EL (cell line): ENCODE measurements at places on chromosomes 7 and 10.

- peak; percentile 36 for DNase-seq
Measured at GRCh38 chr7:107201795-107202450, 33.1 kb downstream of the HBP1 start.

GRCh38 chr7:22854158-22855048 is 31.8 kb upstream of the TOMM7 start:
- DNase-seq = peak; percentile 92

DNA sequence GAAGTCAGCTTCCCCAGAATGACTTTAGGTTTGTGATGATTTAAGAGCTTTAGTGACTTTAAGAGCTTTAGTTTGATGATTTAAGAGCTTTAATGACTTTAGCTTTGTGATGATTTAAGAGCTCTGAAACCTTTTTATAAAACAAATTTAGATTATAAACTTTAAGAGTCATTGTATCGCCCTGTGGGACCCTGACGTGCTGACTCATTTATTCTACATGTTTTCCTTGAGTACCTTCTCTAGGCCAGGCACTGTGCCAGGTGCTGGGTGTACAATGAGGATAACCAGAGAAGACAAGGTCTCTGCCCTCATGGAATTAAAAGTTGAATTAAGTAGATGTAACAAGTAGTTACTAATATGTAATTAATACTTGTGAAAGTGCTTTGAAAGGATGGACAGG is 45.4 kb downstream of the CNNM1 start:
- peak; percentile 72 for DNase-seq

DNA sequence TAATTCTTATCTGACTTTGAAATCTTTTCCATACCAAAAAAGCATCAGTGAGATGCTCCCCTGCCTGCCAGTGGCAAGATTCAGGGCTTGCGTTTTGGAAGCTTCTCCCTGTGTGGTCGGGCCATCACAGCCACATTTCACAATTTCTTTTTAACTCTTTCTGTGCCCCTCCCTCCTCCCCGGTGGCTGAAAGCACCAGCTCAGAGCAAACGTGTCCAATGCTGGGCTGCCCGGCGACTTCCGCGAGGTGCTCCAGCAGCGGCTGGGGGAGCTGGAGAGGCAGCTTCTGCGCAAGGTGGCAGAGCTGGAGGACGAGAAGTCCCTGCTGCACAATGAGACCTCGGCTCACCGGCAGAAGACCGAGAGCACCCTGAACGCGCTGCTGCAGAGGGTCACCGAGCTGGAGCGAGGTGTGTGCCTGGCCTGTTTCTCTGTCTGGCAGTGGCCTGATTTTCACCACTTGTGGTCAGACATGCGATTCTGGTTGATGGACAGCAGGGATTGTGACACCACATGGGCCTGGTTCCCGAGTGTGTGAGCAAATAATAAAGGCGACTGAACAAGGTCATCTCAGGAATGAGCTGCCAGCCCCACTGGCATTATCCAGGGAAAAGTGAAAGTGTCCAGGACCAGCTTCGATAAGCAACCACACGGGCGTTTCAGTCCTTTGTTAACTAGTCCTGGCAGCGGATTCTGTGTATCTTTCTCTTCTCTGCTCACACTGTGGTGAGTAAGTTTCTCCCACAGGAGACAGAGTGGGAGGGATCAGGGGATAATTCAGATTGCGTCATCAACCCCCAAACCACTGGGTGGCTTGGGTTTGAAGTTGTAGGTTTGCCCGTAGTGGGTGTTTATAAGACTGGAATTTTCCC is 2.6 kb downstream of the NPTX2 start:
- DNase-seq = no peak

GRCh38 chr10:77162697-77163096 is 474.9 kb downstream of the KCNMA1 start:
- peak; percentile 86 for DNase-seq

GRCh38 chr10:49274886-49275285 is 24.1 kb upstream of the C10orf71 start:
- no peak for DNase-seq

DNA sequence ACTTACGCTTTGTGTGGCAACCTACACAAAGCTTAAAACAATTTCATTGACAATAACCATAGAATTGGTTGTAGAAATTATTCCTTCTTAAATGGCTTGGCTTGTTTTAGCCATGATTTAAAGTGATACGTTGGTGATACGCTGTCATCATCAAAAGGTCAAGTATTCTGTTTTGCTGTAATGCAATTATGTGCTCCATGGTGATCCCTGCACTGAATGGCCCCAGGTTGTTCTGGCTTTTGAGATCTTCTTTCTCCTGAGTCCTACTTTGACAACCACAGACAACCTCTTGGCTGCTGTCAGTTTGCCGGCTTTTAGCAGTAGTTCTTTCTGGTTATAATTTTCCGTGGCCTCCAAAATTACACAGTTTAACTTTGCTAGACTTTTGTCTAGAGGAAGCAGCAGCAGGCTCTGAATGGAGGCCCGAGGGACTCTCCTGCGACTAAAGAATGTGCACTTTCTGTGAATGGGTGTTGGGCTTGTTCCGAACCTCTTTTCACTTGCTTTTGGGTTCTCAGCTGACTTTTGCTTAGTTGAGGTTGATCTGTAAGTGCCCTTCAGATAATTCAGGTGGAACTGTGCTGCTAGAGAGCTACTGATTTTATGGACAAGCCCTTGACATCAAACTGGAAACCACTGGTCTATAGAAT is 104.7 kb downstream of the TMEM178B start:
- DNase-seq = no peak

DNA sequence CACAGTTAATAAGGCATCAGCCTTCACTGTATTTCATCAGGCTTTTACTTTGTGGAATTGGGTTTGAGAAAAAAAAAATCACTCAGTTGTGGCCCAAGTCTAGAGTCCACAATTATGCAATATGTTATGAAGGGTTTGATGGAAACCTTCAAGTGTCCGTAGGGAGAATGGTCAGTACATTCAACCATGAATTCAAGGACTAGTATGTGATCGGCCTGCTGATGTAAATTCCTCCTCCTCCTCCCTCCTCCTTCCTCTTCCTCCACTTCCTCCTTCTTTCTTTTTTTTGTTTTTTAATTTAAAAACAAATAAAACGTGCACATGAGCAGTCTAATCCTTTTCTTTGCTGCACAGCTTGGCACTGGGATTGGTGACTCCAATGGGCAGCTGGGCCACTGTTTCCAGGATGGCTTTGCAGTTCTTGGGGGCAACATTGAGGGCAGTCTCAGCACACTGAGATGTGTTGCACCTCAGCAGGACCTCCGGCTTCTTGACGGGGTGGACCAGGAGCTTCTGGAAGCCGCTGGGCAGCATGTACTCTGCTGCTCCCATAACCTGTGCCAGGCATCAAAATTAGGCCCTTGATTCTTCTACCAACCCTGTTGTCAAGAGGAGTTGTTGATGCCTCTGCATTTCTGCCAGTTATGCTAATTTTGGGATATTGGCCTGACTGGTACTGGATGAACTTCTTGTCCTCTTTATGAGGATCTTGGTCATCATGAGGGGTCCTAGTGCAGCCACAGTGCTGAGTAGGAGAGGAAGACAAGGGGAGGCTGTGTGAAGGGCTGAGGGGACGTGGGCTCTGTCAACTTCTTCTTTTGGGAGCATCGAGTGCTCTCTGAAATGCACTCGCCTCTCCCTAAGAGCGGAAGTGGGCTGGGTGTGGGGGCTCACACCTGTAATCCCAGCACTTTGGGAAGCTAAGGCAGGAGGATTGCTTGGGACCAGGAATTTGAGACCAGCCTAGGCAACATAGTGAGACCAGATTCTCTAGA is 9.3 kb upstream of the IL2RA start:
- no peak for DNase-seq

GRCh38 chr7:106720641-106721040 is 59.7 kb upstream of the CCDC71L start:
- no peak for DNase-seq

DNA sequence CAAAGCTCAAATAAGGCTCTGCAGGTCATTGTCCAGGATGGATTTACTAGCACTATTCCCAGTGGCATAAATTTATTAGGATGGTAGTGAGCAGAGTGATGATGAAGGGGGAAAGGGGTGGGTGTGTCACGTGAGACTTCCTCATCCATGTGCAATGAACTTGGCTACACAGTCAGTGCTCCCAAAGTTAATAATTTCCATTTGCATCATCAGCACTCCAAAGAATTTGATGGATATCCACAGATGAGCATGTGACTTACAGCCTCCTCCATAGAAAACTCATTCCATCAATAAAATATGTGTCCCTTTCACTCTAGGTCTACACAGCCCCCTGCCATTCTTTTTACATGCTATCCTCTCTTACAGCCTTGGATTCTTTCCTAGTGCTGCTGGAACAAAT is 142.6 kb upstream of the PLPP4 start:
- no peak for DNase-seq

GRCh38 chr7:90607196-90607595 is 11.1 kb downstream of the CDK14 start:
- no peak for DNase-seq

GRCh38 chr7:20354610-20355528 is 24.2 kb downstream of the ITGB8 start:
- no peak for DNase-seq
